ENCODE measurements at places on chromosomes 12 and 14.

- peak; percentile 22 for DNase-seq
Observed at GRCh38 chr14:100621806-100622205, 34.6 kb upstream of the BEGAIN start.

DNA sequence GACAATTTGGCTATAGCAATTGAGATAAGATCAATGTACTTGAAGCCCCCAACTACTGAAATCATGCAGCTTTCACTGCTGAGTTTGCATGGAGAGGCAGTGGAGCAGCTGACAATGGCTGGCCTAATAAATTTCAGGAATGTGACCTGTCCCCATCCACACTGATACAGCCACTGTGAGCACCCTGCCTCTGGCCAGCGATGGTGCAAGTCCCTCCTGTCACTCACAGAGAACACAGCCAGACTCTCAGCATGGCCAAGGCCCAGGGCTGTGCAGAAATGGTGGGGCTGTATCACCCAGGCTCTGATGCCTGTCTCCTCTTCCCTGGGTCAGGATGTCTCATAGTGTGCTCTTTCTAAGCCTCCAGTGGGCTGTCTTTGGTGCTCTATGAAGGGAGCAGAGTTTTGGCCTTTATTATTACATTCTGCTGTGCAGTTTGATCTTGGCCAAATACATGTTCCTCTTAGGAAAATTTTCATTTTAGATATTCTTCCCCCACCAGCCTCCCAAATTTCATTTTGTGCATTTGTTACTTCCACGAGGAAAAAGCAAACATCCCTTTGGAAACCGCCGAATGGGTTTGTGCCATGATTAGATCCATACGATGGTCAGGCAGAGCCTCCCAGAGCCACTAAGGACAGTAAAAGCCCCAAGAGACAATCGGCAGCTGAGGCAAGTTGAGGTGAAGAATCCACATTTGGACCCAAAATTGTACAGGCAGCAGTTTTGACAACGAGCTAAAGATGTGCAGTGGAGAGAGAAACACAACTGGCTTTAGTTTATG is 85.1 kb upstream of the WSCD2 start:
- DNase-seq: no peak

DNA sequence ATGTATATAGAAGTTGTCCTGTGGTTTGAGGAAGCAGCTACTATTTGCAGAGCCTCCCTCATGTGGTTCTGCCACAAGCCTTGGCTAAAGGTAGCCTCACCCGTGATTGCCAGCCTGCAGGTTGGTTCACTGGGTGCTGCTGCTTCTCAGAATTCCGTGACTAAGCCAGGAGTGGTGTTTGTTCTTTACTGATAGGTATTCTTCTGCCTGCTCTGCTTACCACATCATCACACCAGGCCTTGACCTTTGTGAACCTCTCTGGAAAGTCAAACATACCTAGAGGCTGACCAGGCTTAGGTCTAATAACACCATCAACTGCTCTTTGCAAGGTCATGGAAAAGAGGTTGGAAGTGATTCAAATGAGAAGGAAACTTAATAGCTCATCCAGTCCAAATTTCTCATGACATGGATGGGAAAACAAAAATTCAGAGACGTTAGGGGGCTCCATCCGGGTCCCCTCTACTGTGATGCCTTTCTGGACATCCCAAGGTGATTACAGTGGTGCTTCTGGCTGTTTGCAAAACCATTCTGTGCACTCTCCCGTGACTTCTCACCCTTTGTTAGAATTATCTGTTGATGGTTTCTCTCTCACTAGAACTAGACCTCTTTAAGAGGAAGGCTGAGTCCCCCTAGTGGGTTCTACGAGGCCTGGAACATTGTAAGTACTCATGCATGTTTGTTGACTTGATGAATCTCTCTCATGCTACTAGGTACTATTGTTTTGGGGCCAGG is 8.5 kb upstream of the SOCS2 start:
- DNase-seq: no peak

GRCh38 chr12:112525426-112525809 is 106.7 kb downstream of the PTPN11 start:
- no peak for DNase-seq

GRCh38 chr12:120834489-120835303 is 69.5 kb downstream of the SPPL3 start:
- no peak for DNase-seq

- DNase-seq: no peak
Observed at GRCh38 chr12:57846285-57846576, 298 bp downstream of the CTDSP2 start.

DNA sequence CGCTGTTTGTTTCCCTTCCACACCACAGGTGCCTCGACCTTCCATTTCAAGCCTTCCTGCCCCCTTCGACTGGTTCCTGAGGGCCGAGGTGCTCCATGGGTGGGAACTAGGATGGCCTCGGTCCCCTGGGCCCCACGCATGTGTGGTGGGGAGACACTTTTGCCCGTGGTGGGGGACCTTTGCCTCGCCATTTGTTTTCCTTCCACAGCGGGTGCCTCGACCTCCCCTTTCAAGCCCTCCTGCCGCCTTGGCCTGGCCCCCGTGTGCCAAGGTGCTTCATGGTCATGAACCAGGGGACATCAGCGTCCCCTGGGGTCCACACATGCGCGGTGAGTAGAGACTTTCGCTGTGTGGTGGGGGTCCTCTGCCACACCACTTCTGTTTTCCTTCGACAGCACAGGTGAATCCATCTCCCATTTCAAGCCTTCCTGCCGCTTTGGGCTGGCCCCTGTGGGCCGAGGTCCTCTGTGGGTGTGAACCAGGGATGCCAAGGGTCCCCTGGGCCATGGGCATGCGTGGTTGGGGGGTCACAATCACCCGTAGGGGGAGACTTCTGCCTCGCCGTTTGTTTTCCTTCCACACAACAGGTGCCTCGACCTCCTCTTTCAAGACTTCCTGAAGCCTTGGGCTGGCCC is 364.4 kb downstream of the ALG10 start:
- no peak for DNase-seq

DNA sequence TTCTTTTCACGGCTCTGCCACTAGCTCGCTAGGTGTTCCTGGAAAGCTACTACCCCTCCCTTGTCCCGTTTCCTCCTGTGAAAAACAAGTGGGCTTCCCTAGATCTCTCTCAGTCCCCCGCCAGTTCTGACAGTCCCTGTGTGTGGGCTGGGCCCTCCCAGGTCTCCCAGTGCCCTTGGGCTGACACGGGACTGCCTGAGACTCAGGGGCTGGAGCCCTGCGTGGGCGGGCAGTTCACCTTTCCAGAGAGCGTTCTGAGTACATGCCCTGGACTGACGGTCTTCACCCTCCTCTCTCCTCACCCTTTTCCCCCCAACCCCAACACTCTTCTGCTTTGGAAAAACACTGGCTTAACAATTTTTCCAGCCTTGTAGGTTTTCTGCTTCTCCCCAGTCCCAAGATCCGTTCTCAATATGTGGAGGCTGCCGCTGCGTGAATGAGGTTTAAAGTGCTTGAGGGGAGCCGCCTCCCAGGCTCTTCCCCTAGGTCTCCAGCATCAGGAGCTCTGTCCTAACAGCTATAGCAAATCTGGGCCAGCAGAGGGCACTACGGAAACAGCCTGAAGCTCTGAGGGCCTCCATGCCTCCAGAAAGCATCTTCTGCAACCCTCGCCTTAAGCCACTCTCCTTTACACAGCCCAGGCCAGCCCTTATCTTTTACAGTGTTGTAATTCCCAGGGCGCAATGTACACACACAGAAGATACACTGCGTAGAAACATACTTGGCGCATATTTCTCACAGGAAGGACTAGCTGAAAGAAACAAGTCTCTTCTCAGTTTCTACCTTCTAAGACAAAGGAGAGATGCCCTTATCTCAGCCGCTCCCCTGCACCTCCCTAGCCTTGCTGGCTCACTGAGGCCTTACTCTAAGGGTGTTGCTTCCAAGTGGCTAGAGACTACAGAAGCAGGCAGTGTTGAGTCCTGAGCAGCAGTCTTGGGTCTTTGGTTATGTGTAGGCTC is 10.4 kb upstream of the DCD start:
- DNase-seq: no peak

- no peak for DNase-seq
Observed at GRCh38 chr14:43012817-43013216, 1406.1 kb downstream of the LRFN5 start.

- no peak for DNase-seq
Observed at GRCh38 chr12:123387508-123388176, 3.7 kb downstream of the KMT5A start.

DNA sequence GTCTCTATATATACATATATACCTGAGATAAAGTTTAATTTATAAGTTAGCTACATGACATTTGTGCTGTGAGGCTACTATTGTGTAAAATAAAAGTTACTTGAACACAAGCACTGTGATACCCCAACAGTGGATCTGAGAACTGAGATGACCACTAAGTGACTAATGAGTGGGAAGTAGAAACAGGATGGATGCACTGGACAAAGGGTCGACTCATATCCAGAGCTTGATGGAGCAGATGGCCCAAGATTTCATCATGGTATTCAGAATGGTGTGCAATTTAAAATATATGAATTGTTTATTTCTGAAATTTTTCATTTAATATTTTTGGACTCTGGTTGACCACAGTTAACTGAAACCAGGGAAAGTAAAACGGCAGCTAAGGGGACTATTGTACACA is 908.6 kb upstream of the MDGA2 start:
- no peak for DNase-seq

DNA sequence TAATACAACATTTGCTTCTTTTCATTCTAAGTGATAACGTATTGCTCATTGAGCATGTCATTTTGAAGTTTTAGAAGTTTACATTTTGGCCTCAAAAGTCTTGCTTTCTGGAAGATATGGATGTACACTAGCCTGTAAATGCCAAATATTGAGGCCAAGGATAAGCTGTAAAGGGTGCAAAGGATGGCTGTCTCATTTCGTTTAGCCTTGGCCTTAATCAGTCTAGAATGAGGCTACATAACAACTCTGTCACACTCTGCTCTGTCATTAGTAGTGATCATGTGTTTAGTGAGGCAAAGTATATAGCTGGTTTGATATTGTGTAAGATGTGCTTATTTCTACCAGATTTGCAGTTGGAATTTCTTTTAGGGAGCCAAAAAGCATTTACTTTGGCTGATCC is 344.5 kb downstream of the TMTC2 start:
- no peak for DNase-seq
